AG09309 (cell line): ENCODE measurements at places on chromosomes 1 and 21.

GRCh38 chr1:168734946-168735345 lies 5.9 kb upstream of the DPT start:
- DNase-seq: no peak

GRCh38 chr1:12327566-12327965 lies 97.7 kb downstream of the VPS13D start:
- DNase-seq: no peak

GRCh38 chr1:198846556-198846955 lies 207.7 kb downstream of the PTPRC start:
- no peak for DNase-seq

- no peak for DNase-seq
These were observed 2.2 kb upstream of the KRTAP10-12 start for GRCh38 chr21:44694776-44695175.
